GM23248 (cell line): ENCODE measurements at places on chromosomes 6 and 20.

DNA sequence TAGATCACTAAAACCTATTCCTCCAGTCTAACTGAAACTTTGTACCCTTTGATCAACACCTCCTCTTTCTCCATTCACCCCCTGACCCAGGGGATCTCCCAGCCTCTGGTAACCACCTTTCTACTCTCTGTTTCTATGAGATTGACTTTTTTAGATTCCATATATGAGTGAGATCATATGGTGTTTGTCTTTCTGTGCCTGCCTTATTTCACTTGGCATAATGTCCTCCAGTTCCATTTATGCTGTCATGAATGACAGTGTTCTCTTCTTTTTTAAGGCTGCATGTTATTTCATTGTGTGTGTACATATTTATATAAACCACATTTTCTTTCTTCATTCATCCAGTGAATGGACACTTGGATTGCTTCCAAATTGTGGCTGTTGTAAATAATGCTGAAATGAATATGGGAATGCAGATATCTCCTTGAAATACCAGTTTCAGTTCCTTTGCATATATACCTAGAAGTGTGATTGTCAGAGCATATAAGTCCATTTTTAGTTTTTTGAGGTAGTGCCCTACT lies 57.7 kb downstream of the DHX35 start:
- H3K4me1 ChIP-seq = no peaks in the 10 kb centered on the region
- H3K4me3 ChIP-seq = no peak overlapping the region
- peaks cover 36% of the 10 kb centered on the region; the same call in 1 of the 2 replicates for H3K36me3 ChIP-seq
- H3K27me3 ChIP-seq = no peaks in the 10 kb centered on the region

GRCh38 chr6:341914-342831 lies 49.4 kb upstream of the IRF4 start:
- H3K27ac ChIP-seq = no peak overlapping the region
- no peak for DNase-seq
- H3K4me1 ChIP-seq = no peaks in the 10 kb centered on the region
- no peak overlapping the region for H3K4me3 ChIP-seq
- H3K27me3 ChIP-seq = no peaks in the 10 kb centered on the region

DNA sequence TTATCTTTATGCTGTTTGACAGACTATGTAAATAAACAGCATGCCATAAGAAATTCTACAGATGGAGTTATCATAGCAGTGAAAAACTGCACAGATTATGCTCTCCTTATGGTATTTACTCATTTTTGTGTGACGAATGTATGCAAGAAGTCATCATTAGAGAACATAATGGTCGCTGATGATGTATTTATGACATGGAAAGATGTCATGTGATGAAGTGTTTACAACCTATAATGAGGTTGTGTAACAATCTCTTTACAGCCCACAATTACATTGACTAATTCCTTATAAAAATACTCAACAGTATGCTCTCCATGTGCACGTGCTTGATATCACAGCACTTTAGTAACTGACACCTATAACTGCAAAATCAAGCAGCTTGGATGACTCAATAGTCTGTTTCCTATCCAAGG lies 192.4 kb downstream of the BMP2 start:
- H3K4me3 ChIP-seq = no peak overlapping the region
- DNase-seq = no peak

DNA sequence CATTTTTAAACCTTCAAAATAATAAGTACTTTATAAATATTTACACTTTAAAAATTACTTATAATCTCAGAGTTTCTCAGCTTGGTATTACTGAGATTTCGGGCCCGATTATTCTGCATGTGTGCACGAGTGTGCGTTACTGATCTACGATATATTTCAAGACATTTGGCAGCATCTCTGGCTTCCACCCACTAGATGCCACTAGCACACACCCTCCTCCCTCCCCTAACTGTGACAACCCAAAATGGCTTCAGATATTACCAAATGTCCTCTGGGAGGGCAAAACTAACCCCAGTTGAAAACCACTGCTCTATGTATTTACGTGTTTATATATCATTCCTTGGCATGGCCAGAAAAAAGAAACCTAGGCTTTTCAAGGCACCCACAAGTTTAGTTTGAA lies 95.9 kb downstream of the FYN start:
- peak overlapping the region; percentile 50 for H3K27ac ChIP-seq
- H3K27me3 ChIP-seq = no peaks in the 10 kb centered on the region
- no peak overlapping the region for H3K4me3 ChIP-seq
- peaks cover 40% of the 10 kb centered on the region for H3K4me1 ChIP-seq
- no peaks in the 10 kb centered on the region for H3K36me3 ChIP-seq

- H3K27ac ChIP-seq = no peak overlapping the region
- H3K27me3 ChIP-seq = no peaks in the 10 kb centered on the region
- DNase-seq = peak; percentile 68
- H3K4me1 ChIP-seq = peaks cover 15% of the 10 kb centered on the region
Measured at GRCh38 chr20:7850775-7851490, 89.3 kb downstream of the HAO1 start.

GRCh38 chr6:23403460-23403859 lies 722.6 kb upstream of the NRSN1 start:
- no peak overlapping the region for H3K27ac ChIP-seq
- no peak overlapping the region for H3K4me3 ChIP-seq
- H3K36me3 ChIP-seq = no peaks in the 10 kb centered on the region
- no peaks in the 10 kb centered on the region for H3K4me1 ChIP-seq
- H3K27me3 ChIP-seq = no peaks in the 10 kb centered on the region

DNA sequence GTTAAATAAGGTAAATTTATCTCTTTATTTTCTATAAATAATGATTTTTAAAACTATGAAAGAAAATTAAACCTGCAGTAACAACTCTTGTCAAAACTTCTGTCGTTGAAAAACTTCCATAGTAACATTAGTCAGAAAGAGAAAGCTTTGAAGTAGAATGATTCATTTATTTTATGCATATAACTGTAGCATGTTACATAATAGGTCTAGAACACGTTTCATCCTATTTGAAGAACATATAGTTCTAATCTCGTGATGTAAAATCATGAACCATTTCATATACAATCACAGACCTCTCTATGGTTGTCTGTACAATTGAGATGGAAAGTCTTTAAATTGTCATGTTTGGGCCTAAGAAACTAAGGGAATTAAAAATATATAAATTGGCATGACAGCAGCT lies 61.3 kb upstream of the MYLIP start:
- no peaks in the 10 kb centered on the region for H3K36me3 ChIP-seq
- H3K27ac ChIP-seq = no peak overlapping the region
- H3K4me3 ChIP-seq = no peak overlapping the region
- H3K4me1 ChIP-seq = no peaks in the 10 kb centered on the region

- H3K4me3 ChIP-seq = no peak overlapping the region
- no peak overlapping the region for H3K27ac ChIP-seq
- peaks cover 8% of the 10 kb centered on the region; the same call in 1 of the 2 replicates for H3K36me3 ChIP-seq
- H3K27me3 ChIP-seq = no peaks in the 10 kb centered on the region
Measured at GRCh38 chr6:15512126-15512525, 150.7 kb downstream of the DTNBP1 start.

DNA sequence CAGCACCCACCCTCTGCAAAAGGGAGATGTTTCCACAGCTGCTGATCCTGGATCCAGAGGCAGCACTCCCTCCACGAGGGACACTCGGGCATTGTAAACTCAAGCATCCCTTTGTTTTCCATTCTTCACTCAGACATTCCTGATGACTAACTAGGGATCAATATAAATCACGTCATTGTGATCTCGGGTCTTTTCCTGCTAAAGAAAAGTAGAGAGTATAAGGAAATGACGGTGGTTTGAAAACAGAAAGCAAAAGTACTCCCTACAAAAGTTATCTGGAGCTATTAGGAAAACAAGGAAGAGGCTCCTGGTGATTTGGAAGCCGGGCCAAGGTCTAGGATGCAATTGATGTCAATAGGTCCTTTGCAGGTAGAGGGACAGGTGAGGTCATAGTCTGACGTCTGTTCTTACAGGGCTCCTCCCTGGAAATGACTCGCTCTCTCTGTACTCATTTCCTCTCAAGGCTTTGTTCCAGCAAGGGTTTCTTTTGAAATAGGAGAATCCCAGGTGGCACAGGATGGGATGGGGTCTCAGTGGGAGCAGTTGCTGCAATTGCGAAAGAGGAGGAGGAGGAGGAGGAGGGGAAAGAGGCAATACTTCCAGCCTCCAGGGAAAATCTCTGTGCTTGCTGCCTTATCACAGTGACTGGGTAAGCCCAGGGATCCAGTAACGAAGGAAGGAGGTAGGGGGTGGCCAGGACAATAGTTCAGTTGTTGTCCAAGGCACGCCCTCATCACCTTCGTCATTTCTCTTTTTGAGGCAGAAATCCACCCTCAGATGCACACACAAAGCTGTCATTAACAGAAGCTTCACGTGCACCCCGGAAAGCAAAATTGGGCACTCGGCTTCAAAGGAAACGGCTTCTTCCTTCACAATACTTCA lies 222.8 kb downstream of the LY86 start:
- peak; percentile 60 for DNase-seq
- H3K27me3 ChIP-seq = peaks cover 13% of the 10 kb centered on the region; the same call in 1 of the 2 replicates
- no peaks in the 10 kb centered on the region for H3K36me3 ChIP-seq
- H3K27ac ChIP-seq = no peak overlapping the region

DNA sequence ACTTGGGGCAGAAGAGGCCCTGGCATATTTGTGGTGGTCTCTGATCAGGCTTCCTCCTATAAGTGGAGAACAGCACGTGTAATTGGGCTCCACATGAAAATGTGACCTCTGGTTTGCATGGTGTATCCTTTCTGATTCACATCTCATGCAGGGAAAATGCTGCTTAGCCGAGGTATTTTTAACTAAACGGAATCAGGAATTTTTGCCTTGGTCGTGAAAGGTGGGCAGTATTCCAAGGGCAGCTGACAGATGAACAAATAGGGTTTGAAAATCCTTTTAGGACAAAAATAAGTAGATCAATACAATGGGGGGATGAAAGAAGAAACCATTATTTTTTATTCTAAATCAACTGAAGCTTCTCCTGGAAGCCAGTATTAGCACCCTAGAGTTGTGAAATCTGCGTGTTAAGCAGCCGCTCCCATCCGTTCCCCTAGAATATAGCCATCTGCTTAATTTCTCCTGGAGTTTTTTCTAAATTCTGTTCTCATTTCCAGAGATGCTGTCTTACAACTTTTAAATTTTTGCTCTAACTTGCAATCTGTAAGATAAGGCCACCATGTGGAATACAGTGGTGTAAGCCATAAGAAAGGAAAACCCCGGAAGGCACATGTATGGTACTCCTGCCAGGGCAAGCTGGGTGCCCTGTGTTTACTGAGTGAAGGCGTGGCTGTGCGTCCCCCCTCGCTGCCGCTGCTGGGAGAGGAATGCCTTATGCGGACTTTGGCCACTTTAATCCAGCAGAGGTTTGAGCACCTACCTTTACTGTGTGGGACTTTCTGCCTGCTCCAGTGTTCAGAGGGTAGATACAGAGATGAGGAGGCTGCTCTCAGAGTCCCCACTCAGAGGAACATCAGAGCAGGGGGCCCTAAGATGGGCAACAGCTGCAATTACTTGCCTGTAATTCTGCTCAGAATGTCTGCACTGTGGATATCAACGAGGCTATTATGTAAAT lies 52.4 kb downstream of the SYNJ2 start:
- peaks cover 27% of the 10 kb centered on the region for H3K4me1 ChIP-seq
- H3K4me3 ChIP-seq = no peak overlapping the region
- peak overlapping the region; percentile 96 for H3K27ac ChIP-seq
- no peaks in the 10 kb centered on the region for H3K27me3 ChIP-seq

DNA sequence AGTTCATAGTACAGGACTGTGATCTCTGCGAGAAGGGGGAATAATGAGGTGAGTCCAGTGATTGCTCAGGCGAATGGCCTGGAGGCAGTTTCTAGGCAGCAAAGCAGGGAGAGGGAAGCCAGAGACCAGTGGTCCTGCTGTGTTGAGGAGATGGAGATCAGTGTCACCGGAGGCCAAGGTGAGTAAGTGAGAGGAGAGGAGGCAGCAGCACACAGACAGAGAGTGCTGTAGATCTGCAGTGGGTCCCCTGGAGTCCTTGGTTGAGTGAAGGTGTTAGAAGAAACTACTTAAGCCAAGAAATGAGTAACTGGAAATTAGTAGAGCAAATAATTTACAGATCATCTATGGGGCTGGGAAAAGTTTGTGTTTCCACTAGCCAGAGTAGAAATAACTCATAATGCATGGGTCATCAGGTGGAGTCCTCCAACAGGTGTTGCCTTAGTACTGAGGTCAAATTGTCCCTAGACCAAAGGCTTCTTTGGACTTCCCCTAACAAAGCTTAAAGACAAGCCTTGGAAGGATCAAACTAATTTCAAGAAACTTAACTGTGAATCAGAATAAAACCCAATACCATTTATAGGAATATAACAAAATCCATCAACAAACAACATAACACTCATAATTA lies 13.6 kb downstream of the HEBP2 start:
- H3K27ac ChIP-seq = no peak overlapping the region
- peaks cover 13% of the 10 kb centered on the region; the same call in 1 of the 2 replicates for H3K36me3 ChIP-seq
- no peaks in the 10 kb centered on the region for H3K27me3 ChIP-seq
- H3K4me3 ChIP-seq = no peak overlapping the region
- no peak for DNase-seq

DNA sequence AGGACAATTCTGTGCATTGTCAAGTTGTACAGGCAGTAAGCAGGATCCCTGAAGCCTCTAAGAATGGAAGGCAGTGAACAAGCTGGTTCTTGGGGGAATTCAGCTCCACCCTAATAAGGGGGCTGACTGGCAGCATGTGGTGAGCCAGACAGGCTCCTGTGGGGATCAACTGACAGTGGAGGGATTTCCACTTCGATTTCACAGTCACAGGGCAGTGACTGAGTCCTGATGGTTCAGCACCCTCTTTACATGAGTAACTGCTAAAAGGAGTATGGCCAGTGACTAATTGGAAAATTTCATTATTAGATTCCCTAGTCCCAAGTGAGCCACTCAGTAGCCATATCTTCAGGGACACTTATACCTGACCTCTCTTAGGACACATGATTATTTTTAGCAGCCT lies 78.4 kb downstream of the NDUFAF5 start:
- H3K27ac ChIP-seq = no peak overlapping the region
- peaks cover 53% of the 10 kb centered on the region for H3K4me1 ChIP-seq
- DNase-seq = peak; percentile 67
- H3K4me3 ChIP-seq = no peak overlapping the region
- no peaks in the 10 kb centered on the region for H3K36me3 ChIP-seq

- H3K4me3 ChIP-seq = no peak overlapping the region
- DNase-seq = no peak
Measured at GRCh38 chr20:15563836-15564235, 1009.4 kb downstream of the KIF16B start.

GRCh38 chr6:125107896-125108295 lies 45.7 kb upstream of the TPD52L1 start:
- no peak overlapping the region for H3K27ac ChIP-seq
- peak; percentile 6 for DNase-seq

DNA sequence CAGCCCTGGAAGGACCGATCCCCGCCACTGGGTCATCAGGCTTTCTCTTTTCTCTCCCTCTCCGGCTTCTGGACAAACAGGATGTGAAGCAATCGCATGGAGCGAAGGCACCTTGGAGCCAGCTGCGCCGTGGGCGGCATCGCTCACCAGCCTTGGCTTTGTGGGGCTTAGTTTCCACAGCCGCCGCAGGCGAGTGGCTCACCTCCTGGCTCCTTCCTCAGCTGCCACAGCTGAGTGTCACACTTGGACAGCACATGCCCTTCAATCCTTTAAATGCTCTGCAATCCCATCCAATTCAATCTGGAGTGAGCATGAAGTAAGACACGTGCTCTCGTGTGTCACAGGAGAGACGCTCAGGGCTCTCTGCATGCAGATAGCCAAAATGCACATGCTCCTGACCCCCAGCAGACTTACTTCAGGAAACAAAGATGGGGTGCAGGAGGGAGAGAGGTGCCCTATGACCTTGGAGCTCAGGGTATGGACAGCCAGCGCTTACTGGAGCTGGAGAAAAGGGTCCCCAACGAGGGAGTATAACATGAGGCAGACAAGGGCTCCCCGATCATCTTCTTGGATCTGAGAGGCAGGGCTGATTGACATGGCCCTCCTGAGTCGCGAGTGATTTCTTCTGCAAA lies 70.9 kb downstream of the BMP7 start:
- H3K27ac ChIP-seq = peak overlapping the region; percentile 47
